Adrenal gland (tissue), 19 donors: ENCODE measurements at places on chromosomes 13 and 19. TPM values are rescaled to one million over a fixed set of nuclear protein-coding genes. Genes with fewer than 3 reads are reported as not detected.
A peak's percentile ranks its signal among the peaks of the same experiment; 100 is the strongest.

The IGLON5 gene
- total RNA-seq: 0.23 TPM

The SIGLECL1 gene
- total RNA-seq: 1.0 TPM

The BEST2 gene
- not detected for total RNA-seq

The TUBA3C gene
- not detected for total RNA-seq

The NLRP11 gene
- total RNA-seq: 0.11 TPM

The DOHH gene
- total RNA-seq: 21.6 TPM

The FCAR gene
- not detected for total RNA-seq

The KIR3DL2 gene
- total RNA-seq: not detected

The CGB5 gene
- not detected for total RNA-seq

GRCh38 chr19:2962018-2962670 lies 15.2 kb upstream of the TLE6 start:
- H3K27me3 ChIP-seq: no peaks in the 10 kb centered on the region
- H3K36me3 ChIP-seq: no peaks in the 10 kb centered on the region
- H3K4me1 ChIP-seq: no peaks in the 10 kb centered on the region
- no peak overlapping the region for H3K4me3 ChIP-seq
- H3K27ac ChIP-seq: no peak overlapping the region

- no peaks in the 10 kb centered on the region for H3K27me3 ChIP-seq
- DNase-seq: no peak
- H3K4me3 ChIP-seq: peak within 1 kb of the TSS; percentile 33
- H3K4me1 ChIP-seq: peaks cover 17% of the 10 kb centered on the region
These were observed at the start of gene CADM4 for GRCh38 chr19:43639519-43640423. Gene CADM4, minus strand, starts transcription at chr19:43639850. Its CDS starts 60 bp downstream, at chr19:43639790.

DNA sequence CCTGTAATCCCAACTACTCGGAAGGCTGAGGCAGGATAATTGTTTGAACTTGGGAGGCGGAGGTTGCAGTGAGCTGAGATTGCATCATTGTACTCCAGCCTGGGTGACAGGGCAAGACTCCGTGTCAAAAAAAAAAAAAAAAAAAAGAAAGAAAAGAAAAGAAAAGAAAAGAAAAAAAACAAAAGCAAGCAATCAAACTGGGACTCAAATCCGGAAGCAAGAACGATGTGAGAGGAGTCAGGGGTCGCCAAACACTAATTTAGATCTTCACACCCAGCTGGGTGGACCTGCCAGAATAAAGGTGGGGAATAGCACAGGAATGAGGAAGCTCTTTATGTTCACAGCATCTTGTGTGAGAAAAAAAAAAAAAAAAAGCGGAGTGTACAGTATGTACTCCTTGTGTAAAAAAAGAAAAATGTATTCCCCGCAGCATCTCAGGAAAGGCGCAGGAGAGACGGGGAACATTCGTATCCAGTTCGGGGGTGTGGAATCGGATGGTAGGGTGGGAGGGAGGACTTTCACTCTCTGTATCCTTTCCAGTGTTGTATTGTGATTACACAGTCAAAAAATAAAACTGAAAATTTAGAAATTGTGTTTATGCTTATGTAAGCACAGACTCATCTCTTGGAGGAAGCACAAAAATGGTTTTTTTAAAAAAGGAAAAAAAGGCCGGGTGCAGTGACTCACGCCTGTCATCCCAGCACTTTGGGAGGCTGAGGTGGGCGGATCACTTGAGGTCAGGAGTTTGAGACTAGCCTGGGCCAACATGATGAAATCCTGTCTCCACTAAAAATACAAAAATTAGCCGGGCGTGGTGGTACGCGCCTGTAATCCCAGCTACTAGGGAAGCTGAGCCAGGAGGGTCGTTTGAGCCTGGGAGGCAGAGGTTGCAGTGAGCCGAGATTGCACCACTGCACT lies 7.6 kb downstream of the DNAJB1 start:
- H3K4me1 ChIP-seq: peaks cover 16% of the 10 kb centered on the region
- H3K4me3 ChIP-seq: peak overlapping the region; percentile 18
- DNase-seq: peak; percentile 77
- H3K36me3 ChIP-seq: no peaks in the 10 kb centered on the region

DNA sequence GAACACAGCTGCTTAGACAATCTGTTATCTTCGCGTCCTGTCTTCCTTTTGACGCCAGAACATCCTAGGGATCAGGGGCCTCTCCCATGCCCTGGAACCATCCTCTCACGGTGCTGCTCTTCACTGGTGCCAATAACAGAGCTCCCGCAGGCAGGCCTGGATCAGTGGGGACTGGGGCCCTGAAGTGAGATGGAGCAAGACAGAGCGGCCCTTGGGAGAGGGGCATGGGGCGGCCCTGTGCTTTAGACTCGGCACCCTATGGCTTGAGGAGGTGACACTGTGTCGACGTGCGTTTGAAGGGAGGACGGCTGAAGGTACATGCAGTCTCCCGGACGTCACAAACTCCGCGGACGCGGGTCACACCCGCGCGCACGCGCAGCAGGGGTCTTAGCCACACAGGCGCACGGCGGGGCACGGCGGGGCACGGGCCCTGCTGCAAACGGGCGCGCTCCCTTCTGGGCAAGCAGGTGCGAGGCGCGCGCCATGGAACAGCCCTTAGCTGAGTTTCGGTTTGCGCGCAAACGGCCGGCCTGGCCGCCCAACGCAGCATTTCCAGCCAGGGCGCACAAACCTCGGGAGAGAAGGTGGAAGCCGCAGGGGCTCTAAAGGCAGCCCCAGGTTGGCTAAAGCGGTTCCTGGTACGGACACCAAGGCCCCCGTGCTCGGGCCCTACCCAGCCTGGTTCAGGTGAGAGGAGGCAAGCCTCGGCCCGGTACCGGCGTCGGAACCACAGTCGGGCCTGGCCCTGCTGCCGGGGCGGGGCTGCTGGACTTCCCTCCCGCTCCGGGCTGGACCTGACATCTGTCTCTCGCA lies 16.5 kb upstream of the RNF17 start:
- H3K27me3 ChIP-seq: peaks cover 41% of the 10 kb centered on the region
- H3K36me3 ChIP-seq: no peaks in the 10 kb centered on the region
- no peak overlapping the region for H3K27ac ChIP-seq
- no peak for DNase-seq
- no peaks in the 10 kb centered on the region for H3K4me1 ChIP-seq
- H3K4me3 ChIP-seq: no peak overlapping the region

- H3K36me3 ChIP-seq: no peaks in the 10 kb centered on the region
- no peak for DNase-seq
- H3K27me3 ChIP-seq: no peaks in the 10 kb centered on the region
- H3K4me1 ChIP-seq: no peaks in the 10 kb centered on the region
These were observed 65.0 kb downstream of the DGKH start for GRCh38 chr13:42113478-42113877.

- H3K36me3 ChIP-seq: no peaks in the 10 kb centered on the region
- no peak overlapping the region for H3K27ac ChIP-seq
- peaks cover 16% of the 10 kb centered on the region for H3K27me3 ChIP-seq
- H3K4me3 ChIP-seq: no peak overlapping the region
- peaks cover 7% of the 10 kb centered on the region for H3K4me1 ChIP-seq
These were observed 46.5 kb downstream of the SPTBN4 start for GRCh38 chr19:40513345-40513678.

GRCh38 chr19:13868663-13869062 lies 8.3 kb upstream of the NANOS3 start:
- H3K27me3 ChIP-seq: peaks cover 5% of the 10 kb centered on the region
- DNase-seq: no peak
- no peak overlapping the region for H3K27ac ChIP-seq

GRCh38 chr19:16327911-16328823 lies 3.5 kb downstream of the KLF2 start:
- H3K27ac ChIP-seq: peak overlapping the region; percentile 98
- DNase-seq: peak; percentile 81

DNA sequence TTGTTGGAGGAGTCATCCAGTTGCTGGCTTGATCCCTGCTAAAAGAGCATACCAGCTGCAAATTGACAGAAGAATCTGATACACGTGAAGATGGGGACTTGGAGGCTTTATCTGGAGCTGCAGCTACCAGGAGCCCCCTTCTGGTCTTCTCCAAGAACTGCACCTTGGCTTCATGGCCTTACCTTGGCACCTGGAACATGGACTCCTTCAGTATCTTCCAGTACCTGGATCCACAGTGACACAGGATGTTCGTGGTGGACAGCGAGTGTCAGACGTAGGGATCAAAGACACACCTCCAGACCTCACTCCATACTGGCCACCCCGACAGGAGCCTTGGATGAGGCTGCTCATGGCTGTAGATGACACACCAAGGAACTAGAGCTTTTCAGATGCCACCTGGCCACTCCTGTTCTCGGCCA lies 9.9 kb upstream of the ACSBG2 start:
- H3K27ac ChIP-seq: no peak overlapping the region
- H3K4me3 ChIP-seq: no peak overlapping the region
- no peaks in the 10 kb centered on the region for H3K36me3 ChIP-seq
- H3K27me3 ChIP-seq: no peaks in the 10 kb centered on the region
- peak; percentile 65 for DNase-seq
- H3K4me1 ChIP-seq: no peaks in the 10 kb centered on the region

DNA sequence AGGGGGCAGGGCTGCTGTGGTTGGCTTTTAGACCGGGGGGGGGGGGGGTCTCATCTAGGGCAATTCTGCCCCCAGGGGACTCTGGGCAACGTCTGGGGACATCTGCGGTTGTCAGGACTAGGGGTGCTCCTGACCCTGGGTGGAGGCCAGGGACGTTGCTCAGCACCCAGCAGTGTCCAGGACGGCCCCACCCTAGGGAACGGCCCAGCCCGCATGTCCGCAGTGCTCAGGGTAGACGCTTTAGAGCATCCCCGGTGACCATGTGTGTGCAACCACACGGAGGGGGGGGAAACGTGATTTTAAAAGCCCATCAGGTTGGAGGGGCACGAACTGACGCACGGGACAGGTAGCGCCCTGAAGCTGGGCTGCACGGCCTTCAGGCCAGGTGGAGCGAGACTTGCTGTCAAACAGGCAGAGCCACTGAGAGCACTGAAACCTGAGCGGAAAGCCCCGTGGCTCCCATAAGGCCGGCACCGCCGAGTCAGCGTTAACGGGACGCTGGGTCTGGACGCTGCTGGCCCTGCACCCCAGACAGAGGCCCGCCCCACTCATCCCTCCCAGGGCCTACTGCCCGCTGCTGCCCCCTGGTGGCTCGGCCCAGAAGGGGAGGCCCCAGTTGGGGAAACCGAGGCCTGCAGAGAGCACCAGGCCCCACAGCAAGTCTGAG lies 8.3 kb downstream of the CACTIN start:
- no peak overlapping the region for H3K27ac ChIP-seq
- H3K4me3 ChIP-seq: no peak overlapping the region
- H3K27me3 ChIP-seq: no peaks in the 10 kb centered on the region

- no peaks in the 10 kb centered on the region for H3K27me3 ChIP-seq
- H3K4me3 ChIP-seq: no peak overlapping the region
- H3K36me3 ChIP-seq: no peaks in the 10 kb centered on the region
- DNase-seq: no peak
- no peak overlapping the region for H3K27ac ChIP-seq
These were observed 121.0 kb downstream of the AKAP11 start for GRCh38 chr13:42392716-42393572.

GRCh38 chr13:43373400-43373799 lies 350.0 kb downstream of the DNAJC15 start:
- no peaks in the 10 kb centered on the region for H3K4me1 ChIP-seq
- H3K27me3 ChIP-seq: no peaks in the 10 kb centered on the region
- H3K36me3 ChIP-seq: no peaks in the 10 kb centered on the region
- DNase-seq: no peak
- no peak overlapping the region for H3K4me3 ChIP-seq

- peak overlapping the region; percentile 72 for H3K27ac ChIP-seq
- H3K27me3 ChIP-seq: no peaks in the 10 kb centered on the region
- peaks cover 16% of the 10 kb centered on the region for H3K4me1 ChIP-seq
These were observed 10.5 kb downstream of the DDX39A start for GRCh38 chr19:14408491-14409145.
